CD4-positive, alpha-beta T cell (primary cell): ENCODE measurements at places on chromosomes 3 and 15. TPM values are rescaled to one million over a fixed set of nuclear protein-coding genes. Genes with fewer than 3 reads are reported as not detected.

The CTXN2 gene
- total RNA-seq: not detected

The WWTR1 gene
- 0.30 TPM for total RNA-seq

The MORC1 gene
- total RNA-seq: not detected

The ATP2B2 gene
- total RNA-seq: not detected

The NLGN1 gene
- not detected for total RNA-seq

The NPAP1 gene
- not detected for total RNA-seq

The ATP13A5 gene
- total RNA-seq: not detected

The SRGAP3 gene
- total RNA-seq: 2.8 TPM

The TLR9 gene
- total RNA-seq: 0.08 TPM

The PIERCE2 gene
- not detected for total RNA-seq

The RARRES1 gene
- not detected for total RNA-seq

- H3K4me3 ChIP-seq: no peak overlapping the region
- no peaks in the 10 kb centered on the region for H3K27me3 ChIP-seq
- H3K27ac ChIP-seq: no peak overlapping the region
- H3K4me1 ChIP-seq: no peaks in the 10 kb centered on the region
Measured at GRCh38 chr3:16441371-16441875, 72.1 kb downstream of the RFTN1 start.

DNA sequence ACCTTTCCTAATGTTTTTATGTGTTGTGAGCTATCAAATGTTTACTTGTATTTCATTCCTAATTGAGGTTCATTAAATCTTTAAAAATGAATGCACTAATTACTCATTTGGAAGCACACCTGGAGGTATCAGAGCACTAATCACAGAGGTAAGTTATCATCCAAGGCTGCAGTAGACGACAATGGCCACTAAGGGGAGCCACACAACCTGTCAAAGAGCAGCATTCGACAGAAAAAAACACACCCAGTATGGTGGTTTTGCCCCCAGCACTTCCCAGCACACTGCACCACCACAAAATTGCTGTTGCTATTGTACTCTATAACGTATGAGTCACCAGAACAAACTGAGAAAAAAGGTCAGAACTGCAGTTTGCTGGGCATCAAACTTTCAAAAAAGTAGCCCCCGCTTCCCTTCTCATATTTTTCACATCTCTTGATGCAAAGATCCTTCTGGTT lies 205.9 kb upstream of the IGF1R start:
- no peaks in the 10 kb centered on the region for H3K4me1 ChIP-seq
- no peak overlapping the region for H3K27ac ChIP-seq
- no peak overlapping the region for H3K4me3 ChIP-seq
- H3K36me3 ChIP-seq: no peaks in the 10 kb centered on the region
- peak; percentile 39 for DNase-seq

GRCh38 chr3:142596726-142597088 lies 514 bp downstream of the PLS1 start:
- DNase-seq: no peak
- no peak overlapping the region for H3K27ac ChIP-seq
- H3K4me3 ChIP-seq: peak overlapping the region; percentile 62
- H3K4me1 ChIP-seq: peaks cover 13% of the 10 kb centered on the region
- no peaks in the 10 kb centered on the region for H3K27me3 ChIP-seq

DNA sequence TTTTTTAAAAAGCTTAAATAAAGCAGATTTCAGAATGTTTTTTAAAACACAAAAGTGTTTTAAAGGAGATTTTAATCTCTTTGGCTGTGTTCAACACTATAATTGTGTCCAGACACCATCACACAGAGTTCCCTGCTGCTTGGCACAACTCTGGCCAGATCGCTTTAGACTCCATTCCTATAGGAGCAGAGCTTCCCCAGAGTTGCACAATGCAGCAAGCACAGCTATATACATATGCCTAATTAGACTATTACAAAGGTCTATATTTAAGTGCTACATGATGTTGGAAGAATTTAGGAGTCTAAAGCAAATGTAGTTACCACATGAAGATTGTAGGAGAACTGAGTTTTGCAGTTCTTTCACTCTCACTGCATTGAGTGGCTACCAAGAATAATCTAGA lies 11.2 kb downstream of the SLC9A9 start:
- no peak overlapping the region for H3K4me3 ChIP-seq
- no peak overlapping the region for H3K27ac ChIP-seq
- no peaks in the 10 kb centered on the region for H3K4me1 ChIP-seq
- no peaks in the 10 kb centered on the region for H3K27me3 ChIP-seq
- H3K36me3 ChIP-seq: no peaks in the 10 kb centered on the region

- H3K27me3 ChIP-seq: peaks cover 4% of the 10 kb centered on the region
- H3K4me1 ChIP-seq: no peaks in the 10 kb centered on the region
- H3K36me3 ChIP-seq: no peaks in the 10 kb centered on the region
- H3K27ac ChIP-seq: no peak overlapping the region
Measured at GRCh38 chr3:128505771-128506170, 12.8 kb upstream of the GATA2 start.

- no peaks in the 10 kb centered on the region for H3K36me3 ChIP-seq
- no peak for DNase-seq
- H3K27me3 ChIP-seq: no peaks in the 10 kb centered on the region
- H3K27ac ChIP-seq: no peak overlapping the region
- H3K4me3 ChIP-seq: no peak overlapping the region
Measured at GRCh38 chr3:170508839-170509238, 77.0 kb downstream of the SLC7A14 start.

GRCh38 chr15:70512772-70513362 lies 250.5 kb downstream of the UACA start:
- H3K36me3 ChIP-seq: no peaks in the 10 kb centered on the region
- DNase-seq: peak; percentile 55
- H3K27ac ChIP-seq: no peak overlapping the region
- H3K4me3 ChIP-seq: no peak overlapping the region
- no peaks in the 10 kb centered on the region for H3K27me3 ChIP-seq

GRCh38 chr3:13540297-13540995 lies 8.5 kb upstream of the FBLN2 start:
- DNase-seq: no peak
- peaks cover 20% of the 10 kb centered on the region for H3K4me1 ChIP-seq
- no peak overlapping the region for H3K27ac ChIP-seq
- no peaks in the 10 kb centered on the region for H3K36me3 ChIP-seq
- H3K4me3 ChIP-seq: no peak overlapping the region

DNA sequence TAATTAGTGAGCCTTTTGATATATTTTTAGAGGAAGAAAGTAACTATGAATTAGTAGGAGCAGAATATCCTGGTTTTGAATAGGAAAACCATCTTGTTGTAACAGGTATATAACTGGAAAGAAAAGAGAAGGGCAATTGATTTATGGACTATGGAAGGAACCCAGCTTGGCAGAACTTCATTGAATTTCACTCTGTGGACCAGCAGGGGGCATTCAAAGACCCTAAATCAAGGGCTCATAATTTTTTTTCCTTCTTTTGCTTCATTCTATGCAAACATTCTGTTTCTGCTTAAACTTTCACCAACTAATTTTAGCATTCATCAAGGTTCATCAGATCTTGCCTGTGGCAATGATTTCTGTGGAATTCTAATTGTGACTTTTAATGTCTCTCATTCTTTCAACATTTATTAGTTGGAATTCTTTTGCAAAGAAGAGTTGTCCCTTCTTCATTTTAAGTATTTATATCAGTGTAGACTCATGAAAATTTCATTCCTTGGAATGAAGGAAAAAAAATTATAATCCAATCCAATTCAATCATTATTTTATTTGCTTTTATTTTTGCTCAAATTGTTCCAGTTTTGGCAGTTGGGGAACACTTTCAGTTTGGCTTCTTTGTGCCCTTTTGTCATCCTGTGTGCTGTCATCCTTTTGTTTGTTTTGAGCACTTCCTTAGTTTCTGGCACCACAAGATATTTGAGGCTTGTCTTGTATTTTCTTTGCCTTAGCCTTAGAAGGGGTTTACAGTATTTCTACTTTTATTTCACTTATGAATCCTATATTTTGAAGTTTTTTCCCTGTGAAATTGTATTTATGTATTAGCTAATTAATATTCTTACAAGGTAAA lies 30.4 kb downstream of the NXPE3 start:
- peak; percentile 4 for DNase-seq
- H3K27me3 ChIP-seq: no peaks in the 10 kb centered on the region
- H3K4me3 ChIP-seq: no peak overlapping the region
- H3K4me1 ChIP-seq: peaks cover 20% of the 10 kb centered on the region

GRCh38 chr3:149967086-149967685 lies 3.5 kb downstream of the PFN2 start:
- no peak overlapping the region for H3K27ac ChIP-seq
- no peak overlapping the region for H3K4me3 ChIP-seq
- peaks cover under 1% of the 10 kb centered on the region for H3K27me3 ChIP-seq
- peak; percentile 60 for DNase-seq

DNA sequence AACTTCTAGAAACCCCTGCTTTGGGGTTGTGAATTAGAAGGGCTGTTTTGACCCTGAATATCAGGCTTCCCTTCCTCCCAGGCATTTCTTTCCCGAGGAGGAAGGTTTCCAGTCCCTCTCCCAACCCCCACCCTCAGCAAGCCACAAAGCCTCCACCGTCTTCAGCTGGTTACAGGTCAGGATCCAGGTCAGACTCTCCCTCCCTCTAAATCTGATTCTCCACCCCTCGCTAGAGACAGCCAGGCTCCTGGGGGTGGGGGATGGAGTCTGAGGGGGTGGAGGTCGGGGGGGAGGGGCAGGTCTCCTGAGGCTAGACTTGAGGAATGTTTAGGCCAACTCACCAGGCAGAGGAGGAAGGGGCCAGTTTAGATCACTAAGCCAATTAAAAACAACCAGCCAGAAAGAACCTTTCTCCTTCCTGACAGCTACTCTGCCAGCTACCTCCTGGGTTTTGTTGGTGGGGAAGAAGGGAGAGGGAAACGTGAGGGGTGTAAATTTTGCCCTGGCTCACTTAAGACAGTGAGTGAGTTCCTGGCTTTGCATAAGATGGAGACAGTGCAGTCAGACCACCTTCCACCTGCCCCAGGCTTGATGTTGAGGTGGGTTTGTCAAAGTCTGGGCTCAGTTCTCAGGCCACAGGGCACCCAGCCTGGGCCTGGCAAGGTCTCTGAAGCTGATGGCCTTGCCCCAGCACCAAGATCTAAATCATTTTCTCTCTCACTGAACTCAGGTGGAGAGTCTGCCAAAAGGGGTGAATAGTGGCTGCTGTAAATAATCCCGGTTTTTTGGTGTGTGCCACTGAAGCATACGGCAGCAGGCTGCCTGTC lies 19.5 kb downstream of the BMF start:
- DNase-seq: no peak
- H3K4me3 ChIP-seq: no peak overlapping the region
- H3K4me1 ChIP-seq: no peaks in the 10 kb centered on the region

- no peak for DNase-seq
- H3K27ac ChIP-seq: no peak overlapping the region
- peaks cover 40% of the 10 kb centered on the region for H3K4me1 ChIP-seq
- H3K36me3 ChIP-seq: peaks cover 17% of the 10 kb centered on the region
- H3K27me3 ChIP-seq: no peaks in the 10 kb centered on the region
- H3K4me3 ChIP-seq: no peak overlapping the region
Measured at GRCh38 chr3:48436477-48436787, 3.5 kb downstream of the CCDC51 start.

DNA sequence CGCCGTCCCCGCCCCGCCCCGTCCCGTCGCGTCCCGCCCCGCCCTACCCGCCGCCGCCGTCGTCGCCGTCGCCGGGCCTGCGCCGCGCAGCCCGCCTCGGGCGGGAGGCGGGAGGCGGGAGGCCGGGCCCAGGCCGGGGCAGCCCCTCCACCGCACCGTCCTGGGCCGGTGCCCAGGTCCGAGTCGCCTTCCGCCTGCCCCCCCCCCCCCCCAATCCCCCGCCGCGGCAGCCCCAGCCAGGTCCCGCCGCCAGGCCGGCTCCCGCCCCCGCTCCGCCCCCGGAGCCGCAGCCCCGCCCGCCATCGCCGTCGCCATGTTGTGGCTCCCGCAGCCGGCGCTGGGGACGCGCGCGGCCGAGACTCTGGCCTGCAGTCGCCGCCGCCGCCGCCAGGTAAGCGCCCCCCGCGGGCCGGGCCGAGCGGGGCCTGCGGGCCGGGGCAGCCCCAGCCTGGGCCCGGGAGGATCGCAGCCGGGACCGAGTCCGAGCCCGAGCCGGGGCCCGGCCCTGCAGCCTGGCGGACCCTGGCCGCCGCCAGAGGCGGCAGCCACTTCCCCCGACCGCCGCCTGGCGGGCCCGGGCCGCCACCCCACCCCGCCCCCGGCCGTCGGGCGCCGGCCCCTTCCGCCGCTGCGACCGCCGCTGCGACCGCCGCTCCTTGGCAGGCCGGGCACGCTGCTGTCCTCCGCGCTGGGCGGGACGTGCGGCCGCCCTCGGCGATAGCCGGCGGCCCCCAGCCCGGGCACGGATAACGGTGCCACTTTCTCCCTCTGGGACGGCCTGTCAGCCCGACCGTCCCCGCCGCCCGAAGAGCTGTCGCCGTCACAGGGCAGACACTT lies at the start of gene ZNF592:
Gene ZNF592, plus strand, starts transcription at position 319 of the 837 bp plus-strand sequence. CDS start 34,084 bp downstream, outside the sequence.
- H3K27me3 ChIP-seq: no peaks in the 10 kb centered on the region
- H3K4me3 ChIP-seq: peak within 1 kb of the TSS; percentile 94
- peak within 1 kb of the TSS; percentile 75 for H3K27ac ChIP-seq
- DNase-seq: peak; percentile 67
- H3K36me3 ChIP-seq: peaks cover 5% of the 10 kb centered on the region

- H3K36me3 ChIP-seq: peaks cover 48% of the 10 kb centered on the region
- H3K27me3 ChIP-seq: no peaks in the 10 kb centered on the region
- peaks cover 14% of the 10 kb centered on the region for H3K4me1 ChIP-seq
- no peak overlapping the region for H3K4me3 ChIP-seq
- no peak overlapping the region for H3K27ac ChIP-seq
Measured at GRCh38 chr3:66376568-66376967, 124.3 kb downstream of the LRIG1 start.

GRCh38 chr3:7205962-7206361 lies 345.0 kb downstream of the GRM7 start:
- H3K36me3 ChIP-seq: no peaks in the 10 kb centered on the region
- H3K27ac ChIP-seq: no peak overlapping the region
- H3K4me1 ChIP-seq: no peaks in the 10 kb centered on the region

GRCh38 chr3:11144996-11145395 lies 9.3 kb upstream of the HRH1 start:
- H3K4me3 ChIP-seq: no peak overlapping the region
- H3K36me3 ChIP-seq: no peaks in the 10 kb centered on the region
- no peak for DNase-seq
- peaks cover 11% of the 10 kb centered on the region for H3K27me3 ChIP-seq

DNA sequence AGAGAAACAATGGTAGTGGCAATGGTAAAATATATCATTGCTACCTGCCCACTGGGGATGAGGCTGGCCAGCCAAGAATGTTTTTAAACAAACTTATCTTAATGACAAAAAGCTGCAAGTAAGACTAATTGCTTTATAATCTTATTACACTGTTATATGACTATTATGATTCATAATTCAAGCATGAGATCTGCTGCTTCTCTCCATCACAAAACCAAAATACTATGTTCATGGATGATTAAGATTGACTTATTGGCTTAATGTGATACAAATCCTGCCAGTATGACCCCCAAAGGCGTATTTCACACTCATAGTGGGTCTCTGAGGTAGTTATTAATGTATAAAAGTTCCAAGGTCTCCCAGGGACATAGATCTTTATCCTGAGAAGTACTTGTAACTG lies 52.6 kb downstream of the FBN1 start:
- no peaks in the 10 kb centered on the region for H3K27me3 ChIP-seq
- no peak for DNase-seq
- no peaks in the 10 kb centered on the region for H3K36me3 ChIP-seq
- H3K4me1 ChIP-seq: no peaks in the 10 kb centered on the region
- no peak overlapping the region for H3K27ac ChIP-seq
